ENCODE measurements at places on chromosomes 13 and 19.

DNA sequence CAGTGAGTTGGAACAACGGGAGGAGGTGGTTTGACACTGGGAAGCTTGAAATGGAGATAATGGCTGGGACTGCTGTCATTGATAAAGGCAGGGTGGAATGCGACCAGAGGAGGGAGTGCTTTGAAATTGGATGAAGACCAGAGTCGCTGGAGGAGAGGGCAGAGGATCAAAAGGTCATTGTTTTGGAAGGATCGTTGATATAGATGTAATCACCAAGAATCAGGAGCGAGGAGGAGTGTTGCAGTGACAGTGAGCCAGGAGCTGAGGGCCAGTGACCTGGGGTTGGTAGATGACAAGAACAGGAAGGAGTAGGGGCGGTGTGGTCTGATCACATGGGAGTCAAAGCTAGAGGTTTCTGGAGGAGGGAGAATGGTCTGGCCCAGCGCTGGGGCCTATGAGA, 25.3 kb downstream of the TM9SF2 start:
- DNase-seq: no peak

DNA sequence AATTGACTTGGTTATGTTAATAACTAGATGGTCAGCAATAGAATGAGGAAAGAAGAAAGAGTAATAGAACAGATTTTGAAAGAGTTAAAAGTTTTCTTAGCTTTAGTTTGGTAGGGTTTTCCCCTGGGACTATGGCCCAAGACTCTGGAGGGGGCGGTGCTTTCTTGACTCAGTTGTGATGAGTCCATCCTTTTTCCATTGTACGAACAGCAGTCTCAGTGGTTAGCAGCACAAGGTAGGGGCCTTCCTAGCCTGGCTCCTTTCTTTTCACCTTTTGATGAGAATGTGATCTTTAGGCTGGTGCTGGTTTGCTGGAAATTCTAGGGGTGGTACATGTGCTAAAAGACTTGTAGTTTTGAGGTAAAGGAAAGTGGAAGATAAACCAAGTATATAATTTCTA, 38.8 kb downstream of the ZNF506 start:
- DNase-seq: no peak

- peak; percentile 99 for DNase-seq
These were observed 9.9 kb downstream of the LMTK3 start for GRCh38 chr19:48501494-48502349.

- no peak for DNase-seq
These were observed 662.0 kb downstream of the SLITRK1 start for GRCh38 chr13:83220241-83220640.

GRCh38 chr19:40380199-40381037, 9.6 kb downstream of the HIPK4 start:
- DNase-seq: no peak

GRCh38 chr19:13597640-13598039, 91.4 kb upstream of the CACNA1A start:
- peak; percentile 50 for DNase-seq

DNA sequence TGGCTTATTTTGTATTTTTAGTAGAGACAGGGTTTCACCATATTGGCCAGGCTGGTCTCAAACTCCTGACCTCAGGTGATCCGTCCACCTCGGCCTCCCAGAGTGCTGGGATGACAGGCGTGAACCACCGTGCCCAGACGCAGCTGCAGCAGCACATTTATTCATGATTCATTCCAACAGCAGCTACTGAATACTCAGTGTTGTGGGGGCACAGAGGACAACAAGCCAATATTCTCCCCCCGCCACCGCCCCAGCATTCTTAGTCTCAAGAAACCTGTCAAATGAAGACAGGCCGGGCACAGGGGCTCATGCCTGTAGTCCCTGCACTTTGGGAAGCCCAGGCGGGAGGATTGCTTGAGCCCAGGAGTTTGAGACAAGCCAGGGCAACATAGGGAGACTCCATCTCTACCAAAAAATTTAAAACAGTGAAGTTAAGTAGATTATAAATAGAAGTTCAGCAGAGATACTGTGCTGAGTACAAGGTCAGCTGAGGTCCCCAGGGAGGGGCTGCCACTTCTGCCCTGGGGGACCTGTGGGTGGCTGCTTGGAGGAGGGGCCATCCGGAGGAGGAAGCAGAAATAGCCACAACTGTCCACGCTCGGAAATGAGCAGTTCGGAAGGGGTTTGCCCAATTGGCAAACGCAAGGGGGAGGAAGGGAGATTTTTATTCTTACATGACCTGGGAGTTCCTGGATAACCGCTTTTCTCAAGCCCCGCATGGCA, 4.3 kb downstream of the DOT1L start:
- no peak for DNase-seq

GRCh38 chr19:39637891-39638290, 17.8 kb upstream of the LGALS16 start:
- DNase-seq: no peak

DNA sequence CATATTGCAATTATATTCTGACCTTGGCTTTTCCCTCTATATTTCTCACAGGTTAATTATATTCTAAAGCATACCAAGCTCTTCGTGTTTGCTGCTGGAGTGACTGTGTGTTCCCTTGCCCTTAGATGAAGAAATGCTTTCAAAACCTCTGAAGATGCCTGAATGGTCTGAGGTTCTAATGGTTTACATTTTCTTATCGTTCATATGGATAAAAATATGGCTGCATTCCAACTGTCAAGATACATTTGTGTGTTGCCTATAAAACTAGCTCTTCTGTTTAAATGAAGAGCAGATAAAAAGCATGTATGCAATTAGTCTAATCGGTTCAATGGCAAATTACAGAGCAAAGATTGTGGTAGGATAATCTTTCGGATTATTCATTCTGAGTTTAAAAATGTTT, 68.4 kb upstream of the ANKRD10 start:
- no peak for DNase-seq

DNA sequence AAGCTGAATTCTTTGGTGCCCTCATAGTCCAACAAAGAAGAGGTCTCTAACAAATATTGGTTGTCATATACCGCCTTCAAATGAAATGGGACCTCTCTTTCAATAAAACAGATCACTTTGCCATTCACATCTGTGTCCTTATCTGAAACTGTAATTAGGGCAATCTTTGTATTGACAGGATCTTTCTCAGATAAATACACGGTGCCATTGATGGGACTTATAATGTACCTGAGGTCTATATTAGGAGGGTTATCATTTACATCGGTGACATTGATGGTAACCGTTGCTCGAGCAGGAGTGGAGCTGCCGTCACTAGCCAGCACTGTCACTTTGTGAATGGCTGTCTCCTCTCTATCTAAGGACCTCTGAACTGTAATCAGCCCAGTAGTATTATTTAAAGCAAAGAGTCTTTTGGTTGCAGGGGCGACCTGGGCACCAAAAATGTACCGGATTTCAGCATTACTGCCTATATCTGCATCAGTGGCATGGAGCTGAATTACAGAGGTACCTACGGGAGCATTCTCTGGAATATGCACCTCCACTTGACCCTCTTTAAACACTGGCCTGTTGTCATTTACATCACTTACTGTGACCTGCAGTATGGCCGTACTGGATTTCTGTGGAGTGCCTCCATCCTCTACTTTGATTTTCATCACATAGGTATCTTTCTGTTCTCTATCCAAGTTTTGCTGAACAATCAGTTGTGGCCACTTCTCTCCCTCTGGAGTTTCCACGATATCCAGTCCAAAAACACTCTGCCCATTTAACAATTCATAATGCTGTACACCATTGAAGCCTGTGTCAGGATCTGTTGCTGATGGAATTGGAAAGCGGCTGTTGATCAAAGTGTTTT, 2.8 kb downstream of the PCDH9 start:
- DNase-seq: no peak

GRCh38 chr13:98879957-98880356, 97.9 kb downstream of the DOCK9 start:
- DNase-seq: no peak

GRCh38 chr19:30719189-30719998, 347.2 kb downstream of the ZNF536 start:
- DNase-seq: peak; percentile 87

DNA sequence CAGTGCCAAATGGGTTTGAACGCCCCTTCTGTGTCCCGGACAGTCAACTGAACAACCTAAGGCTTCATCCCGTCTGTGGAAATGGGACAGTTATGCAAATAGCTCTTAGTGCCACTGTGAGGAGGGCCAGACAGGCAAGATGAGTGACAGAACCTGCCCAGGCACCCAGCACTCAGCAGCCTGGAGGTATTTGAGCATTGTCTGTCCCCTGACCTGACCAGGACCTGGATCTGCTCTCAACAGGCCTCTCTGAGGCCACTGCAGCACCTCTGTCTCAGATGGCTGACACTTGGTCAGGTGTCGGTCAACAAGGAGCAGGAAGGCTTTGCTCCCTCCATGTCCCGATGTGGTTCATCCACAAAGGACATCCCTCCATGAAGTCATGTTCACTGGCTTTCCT, 67.9 kb downstream of the CCDC70 start:
- DNase-seq: no peak

- DNase-seq: no peak
These were observed 19.5 kb upstream of the DCUN1D2 start for GRCh38 chr13:113509989-113510388.

DNA sequence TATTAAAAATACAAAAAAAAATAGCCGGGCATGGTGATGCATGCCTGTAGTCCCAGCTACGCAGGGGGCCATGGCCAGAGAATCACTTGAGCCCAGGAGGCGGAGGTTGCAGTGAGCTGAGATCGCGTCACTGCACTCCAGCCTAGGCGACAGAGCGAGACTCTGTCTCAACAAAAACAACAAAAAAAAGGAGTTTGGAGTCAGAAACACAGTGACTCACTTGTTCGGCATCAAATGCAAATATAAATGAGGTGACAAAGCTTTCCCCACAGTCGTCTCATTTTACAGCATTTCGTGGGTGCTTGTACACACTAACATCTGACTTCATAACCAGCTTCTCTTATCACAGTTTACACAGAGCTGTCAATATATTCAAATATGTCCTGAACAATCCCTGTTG, 11.0 kb downstream of the ZNF665 start:
- no peak for DNase-seq

- DNase-seq: no peak
These were observed 1.4 kb upstream of the PRKD2 start for GRCh38 chr19:46718157-46718933.

DNA sequence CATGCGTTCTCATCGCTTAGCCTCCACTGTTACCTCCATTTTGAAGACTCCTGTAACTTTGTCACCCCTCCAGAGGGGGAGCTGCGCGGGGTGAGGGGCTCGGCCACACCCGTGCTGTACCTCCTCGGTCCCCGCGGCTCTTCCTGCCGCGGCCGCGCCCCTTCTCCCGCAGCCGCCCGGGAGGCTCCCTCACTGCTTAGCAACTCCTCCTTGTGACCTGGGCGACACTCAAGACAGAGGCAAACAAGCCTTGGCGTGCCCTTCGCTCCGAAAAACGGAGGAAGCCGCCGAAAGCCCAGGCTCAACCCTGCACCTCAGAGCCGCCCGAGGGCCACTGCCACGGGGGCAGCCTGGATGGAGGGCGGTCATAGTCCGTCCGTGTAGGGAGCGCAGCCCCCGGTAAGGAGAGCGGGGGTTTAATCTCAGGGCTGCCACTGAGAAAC, 494.3 kb downstream of the FOXO1 start:
- DNase-seq: no peak

- DNase-seq: no peak
These were observed 55.7 kb downstream of the SPATA13 start for GRCh38 chr13:24216176-24216575.

- DNase-seq: no peak
These were observed 21.1 kb downstream of the SGCG start for GRCh38 chr13:23201870-23202269.

DNA sequence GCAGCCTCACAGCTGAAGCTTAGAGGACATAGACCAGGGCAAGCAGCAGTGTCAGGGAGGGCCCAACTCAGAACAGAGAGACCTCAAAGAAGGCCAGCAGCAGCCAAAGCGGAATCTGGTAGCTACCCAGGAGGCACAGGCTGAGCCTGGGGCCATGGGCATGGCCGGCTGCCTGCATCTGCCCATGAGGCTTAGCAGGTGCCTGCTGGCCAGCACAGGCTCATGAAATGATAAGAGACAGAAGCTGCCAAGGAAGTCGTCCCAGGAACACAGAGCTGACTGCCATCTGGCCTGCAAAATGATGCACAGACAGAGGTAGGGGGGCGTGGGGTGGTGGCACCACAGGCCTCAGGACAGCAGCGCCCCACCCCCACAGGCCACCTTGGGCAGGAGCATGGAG, 29.2 kb downstream of the TUBA3C start:
- DNase-seq: no peak

- no peak for DNase-seq
These were observed 8.0 kb downstream of the SIRT6 start for GRCh38 chr19:4174213-4174894.

DNA sequence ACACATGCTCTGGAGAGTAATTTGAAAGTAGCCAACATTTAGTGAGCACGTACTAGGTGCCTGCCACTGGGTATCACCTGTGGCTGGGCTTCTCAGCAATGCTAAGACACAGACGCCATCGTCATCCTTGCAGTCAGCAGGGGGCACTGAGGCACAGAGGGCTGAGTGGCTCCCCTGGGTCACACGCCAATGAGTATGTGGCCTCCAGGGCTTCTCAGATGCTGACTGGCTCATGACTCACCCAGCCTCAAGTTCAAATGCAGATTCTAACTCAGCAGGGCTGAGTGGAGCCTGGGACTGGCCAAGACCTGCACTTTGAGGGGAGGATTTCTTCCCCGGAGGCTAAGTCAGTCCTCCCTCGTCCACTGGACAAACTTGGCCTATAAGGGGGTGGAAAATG, 115.1 kb upstream of the CACNA1A start:
- no peak for DNase-seq

- no peak for DNase-seq
These were observed 412.5 kb upstream of the PCDH9 start for GRCh38 chr13:67642657-67643056.

- DNase-seq: peak; percentile 78
These were observed at the start of gene ZNF296 for GRCh38 chr19:45076029-45076850. Gene ZNF296 (minus strand): TSS chr19:45076478. CDS start chr19:45076373, 105 bp downstream.

- DNase-seq: no peak
These were observed 17.8 kb downstream of the GATAD2A start for GRCh38 chr19:19423322-19423721.

- DNase-seq: peak; percentile 43
These were observed 13.6 kb downstream of the PIN1 start for GRCh38 chr19:9848762-9849161.

GRCh38 chr19:1935484-1936208, 5.3 kb upstream of the CSNK1G2 start:
- peak; percentile 14 for DNase-seq

GRCh38 chr19:14629557-14629956, 45.1 kb downstream of the ADGRE3 start:
- DNase-seq: no peak

Measured in body of pancreas (tissue), 4 donors.